ENCODE measurements at places on chromosomes 7 and 10. TPM values are rescaled to one million over a fixed set of nuclear protein-coding genes. Genes with fewer than 3 reads are reported as not detected.

GRCh38 chr7:35691827-35692307 is 3.1 kb downstream of the HERPUD2 start:
- no peak for DNase-seq

DNA sequence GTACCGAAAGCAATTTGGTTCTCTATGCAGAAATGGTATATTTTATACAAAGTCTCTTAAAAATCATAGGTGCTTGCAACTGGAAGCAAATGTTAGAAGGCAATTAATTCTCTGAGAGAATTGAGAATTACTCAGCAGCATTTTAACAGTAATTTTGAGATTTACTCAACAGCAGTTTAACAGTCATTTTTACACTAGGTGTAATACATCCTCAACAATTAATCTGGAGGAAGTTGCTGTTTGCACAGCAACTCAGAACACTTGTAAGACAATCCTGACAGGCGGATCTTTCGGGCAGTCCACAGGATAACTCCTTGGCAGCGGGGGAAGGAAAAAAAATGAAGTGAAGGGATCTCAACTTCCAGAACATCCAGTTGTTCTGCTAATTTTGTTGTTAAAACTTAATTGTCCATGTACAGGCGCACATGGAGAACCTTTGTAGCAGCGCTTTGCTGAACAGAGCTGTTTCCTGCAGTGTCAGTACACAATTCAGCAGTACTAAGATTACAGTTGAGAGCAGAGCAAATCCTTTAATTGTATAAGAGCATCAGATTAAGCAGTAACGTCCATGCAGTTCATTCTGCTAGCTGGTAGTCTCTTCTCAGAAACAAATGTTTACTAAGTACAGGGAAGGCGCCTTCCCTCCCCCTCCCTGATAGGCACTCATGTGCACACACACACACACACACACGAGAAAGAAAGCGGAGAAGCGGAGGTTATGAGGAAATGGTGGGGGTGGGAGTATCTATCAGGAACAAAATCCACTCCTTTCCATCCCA is 43.8 kb downstream of the ENO4 start:
- DNase-seq, result peak; percentile 42

DNA sequence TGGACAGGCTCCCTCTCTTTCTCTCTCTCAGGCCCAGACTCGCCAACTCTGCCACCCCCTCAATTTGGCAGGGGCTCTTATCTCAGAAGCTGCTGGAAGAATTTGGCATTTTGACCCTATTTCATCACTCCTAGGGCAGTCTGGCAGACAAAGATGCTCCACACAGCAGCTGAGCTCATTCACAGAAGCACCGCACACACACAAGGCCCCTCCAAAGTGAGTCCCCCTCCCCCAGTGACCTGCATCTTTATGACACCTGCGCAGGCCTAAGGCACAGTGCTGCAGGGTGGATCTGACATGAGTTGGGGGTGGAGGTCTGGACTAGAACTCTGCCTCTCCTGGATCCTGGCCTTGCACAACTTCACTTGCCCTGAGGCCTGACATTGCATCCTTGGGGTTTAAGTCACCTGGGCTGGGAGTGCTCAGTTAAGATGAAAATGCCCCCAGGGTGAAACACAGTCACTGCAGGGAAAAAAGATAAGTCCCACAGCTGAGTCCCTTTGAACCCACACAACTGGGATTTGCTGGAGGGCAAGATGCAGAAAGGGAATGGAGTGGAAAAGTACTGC is 41.1 kb upstream of the DUSP5 start:
- no peak for DNase-seq

DNA sequence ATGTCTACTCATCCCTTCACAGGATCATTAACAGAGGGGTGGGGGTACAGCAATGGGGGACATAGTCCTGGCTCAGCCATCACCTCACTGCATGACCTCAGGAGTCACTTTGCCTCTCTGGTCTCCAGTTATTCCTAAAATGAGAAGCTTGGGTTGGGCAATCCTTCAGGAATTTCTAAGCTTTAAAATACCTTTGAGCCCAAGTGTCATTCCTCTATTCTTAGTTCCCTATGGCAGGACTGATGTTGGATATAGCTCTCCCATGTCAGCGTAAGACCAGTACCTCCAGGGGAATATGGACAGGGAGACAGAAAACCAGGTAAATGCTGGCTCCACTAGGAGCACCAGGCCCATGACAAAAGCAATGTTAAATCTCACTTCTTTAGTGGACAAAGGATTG is 34.5 kb downstream of the BLNK start:
- no peak for DNase-seq

DNA sequence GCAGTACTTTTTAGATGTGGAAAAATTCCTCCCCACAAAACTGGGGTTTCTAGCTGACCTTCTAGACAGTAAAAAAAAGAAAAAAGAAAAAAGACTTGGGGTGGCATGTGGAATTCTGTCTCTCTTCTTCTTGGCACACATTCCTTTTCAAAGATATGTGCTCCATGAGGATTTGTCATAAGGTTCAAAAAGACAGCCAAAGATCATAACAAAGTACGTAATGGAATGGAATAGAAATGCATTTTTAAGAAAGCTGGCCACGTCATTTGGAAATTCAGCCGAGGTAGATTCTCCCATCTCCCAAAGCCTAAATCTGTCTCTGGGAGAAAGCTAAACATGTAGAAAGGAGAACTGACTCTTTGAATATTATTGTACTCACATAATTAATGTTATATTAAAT is 381.3 kb upstream of the NFE2L3 start:
- no peak for DNase-seq

- no peak for DNase-seq
These were observed at the start of gene TBATA for GRCh38 chr10:70785190-70785589. Gene TBATA, minus strand, starts transcription at chr10:70785377. Its CDS starts 1,998 bp downstream, at chr10:70783379.

DNA sequence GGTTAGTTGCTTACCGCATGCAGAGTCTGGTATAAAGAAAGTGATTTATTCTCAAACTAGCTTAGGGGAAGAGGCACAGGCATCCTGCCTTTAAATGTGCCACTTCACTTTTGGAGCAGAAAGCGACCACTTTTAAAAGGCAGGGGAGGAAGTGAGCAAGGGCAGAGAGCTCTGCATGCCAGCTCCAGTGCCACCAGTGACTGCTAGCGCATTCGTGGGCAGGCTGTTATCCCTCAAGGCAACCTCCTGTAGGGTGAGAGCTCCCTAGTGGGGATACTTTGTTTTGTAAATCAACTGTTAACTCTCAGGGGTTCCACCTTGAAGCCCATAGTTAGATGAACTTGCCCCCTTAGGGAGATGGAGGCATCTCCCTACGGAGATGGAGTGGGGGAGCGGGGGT is 29.4 kb upstream of the GRB10 start:
- no peak for DNase-seq

Gene EFCAB10
- not detected for total RNA-seq

Gene CYP3A4
- total RNA-seq, result not detected
